ENCODE measurements at places on chromosomes 7 and 10. TPM values are rescaled to one million over a fixed set of nuclear protein-coding genes. Genes with fewer than 3 reads are reported as not detected.
A peak's percentile ranks its signal among the peaks of the same experiment; 100 is the strongest.

- peak; percentile 97 for DNase-seq
Measured at GRCh38 chr10:35643151-35644049, 1.3 kb upstream of the FZD8 start.

DNA sequence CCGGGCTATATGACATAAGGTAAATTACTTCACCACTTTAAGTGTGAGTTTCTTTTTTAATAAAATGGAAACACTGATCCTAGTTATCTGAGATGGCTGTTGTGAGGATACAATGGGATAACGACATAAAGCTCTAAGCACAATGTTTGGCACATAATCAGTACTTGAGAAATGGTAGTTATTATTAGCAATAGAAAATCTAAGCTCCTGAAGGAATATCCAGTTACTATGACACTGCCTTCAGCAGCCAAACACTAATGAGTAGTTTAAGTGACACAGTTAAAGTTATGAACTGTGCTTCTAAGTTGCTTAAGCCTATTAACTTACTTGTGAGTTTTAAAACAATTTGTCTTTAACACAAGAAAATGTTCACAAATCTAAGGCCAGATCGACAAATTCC, 96.8 kb downstream of the ELAPOR2 start:
- DNase-seq: no peak

DNA sequence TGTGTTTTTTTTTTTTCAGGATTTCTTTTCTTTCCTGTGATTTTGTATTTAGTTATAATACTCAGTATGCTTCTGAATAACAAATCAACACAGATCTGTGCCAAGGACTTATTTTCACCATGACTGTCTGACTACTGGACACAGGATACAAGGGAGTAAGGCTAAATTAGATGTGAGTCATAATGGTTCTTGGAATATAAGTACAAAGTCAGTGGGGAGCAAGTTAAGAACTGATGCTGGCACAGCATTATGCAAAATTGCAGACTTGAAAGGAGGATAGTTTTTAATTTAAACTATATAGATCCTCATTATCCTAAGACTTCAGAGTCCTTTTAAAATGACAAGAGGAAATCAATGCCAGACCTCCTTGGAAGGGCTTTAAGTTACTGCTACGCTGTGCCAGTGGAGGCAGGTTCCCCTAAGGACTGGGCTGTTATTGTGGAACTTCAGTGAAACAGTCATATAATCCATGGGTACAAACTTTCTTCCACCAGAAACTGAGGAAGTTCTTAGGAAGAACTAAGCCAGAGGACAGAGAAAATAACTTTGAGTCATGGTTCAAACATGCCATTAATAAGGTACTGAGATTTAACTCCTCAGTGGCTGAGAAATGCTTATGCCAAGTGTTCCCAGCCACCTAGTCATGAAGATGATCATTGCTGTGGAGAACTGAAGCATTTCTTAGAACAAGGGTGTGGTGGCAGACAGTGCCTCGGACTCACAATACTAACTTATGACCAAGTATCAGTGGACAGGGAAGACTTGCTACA, 531.2 kb downstream of the HTR7 start:
- DNase-seq: no peak

C10orf71 gene
- 16.7 TPM for polyA plus RNA-seq

DNA sequence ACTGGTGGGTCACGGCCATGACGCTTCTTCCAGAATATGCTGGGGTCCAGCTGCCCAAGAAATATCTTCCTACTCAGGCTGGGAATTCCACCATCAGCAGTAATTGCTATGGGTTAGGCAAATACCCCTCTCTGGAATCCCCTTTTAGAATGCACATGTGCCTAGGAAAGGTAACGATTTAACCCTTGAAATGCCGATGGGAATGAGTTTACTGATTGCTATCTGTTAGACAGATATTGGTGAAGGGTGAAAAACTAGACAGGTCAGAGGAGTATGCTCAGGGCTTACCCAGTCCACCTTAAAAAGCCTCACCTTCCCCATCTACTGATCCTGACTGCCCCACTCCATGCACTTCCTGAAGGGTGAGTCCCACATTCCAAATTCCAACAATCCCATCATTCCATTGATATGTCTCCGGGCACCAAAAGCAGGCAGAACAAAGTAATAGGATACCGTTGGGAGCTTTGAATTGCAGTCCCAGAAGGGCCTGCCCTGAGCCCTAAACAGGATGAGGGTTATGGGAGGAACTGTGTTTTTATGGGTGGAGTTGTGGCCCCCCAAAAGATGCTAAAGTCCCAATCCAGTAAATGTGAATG, 59.3 kb downstream of the DLG5 start:
- DNase-seq: no peak

DNA sequence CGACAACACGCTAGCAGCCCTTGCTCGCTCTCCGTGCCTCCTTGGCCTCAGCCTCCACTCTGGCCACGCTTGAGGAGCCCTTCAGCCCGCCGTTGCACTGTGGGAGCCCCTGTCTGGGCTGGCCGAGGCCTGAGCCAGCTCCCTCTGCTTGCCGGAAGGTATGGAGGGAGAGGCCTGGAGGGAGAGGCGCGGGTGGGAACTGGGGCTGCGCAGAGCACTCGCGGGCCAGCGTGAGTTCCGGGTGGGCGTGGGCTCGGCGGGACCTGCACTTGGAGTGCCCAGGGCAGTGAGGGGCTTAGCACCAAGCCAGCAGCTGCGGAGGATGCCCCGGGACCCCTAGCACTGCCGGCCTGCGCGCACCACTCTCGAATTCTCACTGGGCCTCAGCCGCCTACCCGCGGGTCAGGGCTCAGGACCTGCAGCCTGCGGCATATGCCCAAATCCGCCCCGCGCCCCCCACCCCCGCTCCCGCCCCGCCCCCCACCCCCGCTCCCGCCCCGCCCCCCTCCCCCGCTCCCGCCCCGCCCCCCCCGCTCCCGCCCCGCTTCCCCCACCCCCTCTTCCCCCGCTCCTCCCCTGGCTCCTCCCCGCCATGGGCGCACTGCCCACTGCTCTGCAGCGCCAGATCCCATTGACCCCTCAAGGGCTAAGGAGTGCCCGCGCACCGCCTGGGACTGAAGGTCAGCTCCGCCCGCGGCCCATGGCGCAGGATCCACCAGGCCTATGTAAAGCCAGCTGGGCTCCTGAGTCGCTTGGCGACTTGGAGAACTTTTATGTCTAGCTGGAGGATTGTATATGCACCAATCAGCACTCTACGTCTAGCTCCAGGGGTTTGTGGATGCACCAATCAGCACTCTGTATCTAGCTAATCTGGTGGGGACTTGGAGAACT, 15.9 kb upstream of the ACBD5 start:
- DNase-seq: no peak

ADAM12 gene
- 20.0 TPM for polyA plus RNA-seq

PAPOLB gene
- 0.05 TPM for polyA plus RNA-seq

DNA sequence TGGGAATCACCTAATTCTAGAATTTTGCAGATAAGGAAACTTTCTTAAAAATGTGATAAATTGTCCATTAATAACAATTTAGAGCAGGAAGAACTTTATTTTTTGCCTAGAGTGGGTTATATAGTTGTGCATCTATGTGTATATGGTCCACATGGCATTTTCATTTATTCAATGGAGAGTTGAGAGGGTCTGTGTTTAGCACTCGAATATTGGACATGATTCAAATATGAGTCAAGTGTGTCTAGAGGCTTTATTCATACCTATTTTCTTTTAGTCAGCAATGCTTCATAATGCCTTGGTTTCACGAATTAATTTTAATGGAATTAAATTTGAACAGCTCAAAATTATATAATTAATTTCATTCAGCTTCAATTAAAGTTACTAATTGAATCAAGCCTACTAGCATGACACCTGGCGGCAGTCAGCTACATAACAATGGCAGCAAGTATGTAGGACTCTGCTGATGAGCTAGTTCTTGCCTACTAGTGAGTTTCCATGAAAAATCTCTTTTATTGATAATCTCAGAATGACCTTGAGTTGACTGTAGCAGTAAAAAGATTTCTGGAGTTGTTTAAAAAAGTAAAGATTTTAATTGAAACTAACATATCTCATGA, 17.7 kb downstream of the MDFIC start:
- DNase-seq: no peak

- DNase-seq: peak; percentile 71
Measured at GRCh38 chr10:78948621-78949030, 120.1 kb upstream of the ZMIZ1 start.

GRCh38 chr7:120442838-120443237, 169.9 kb downstream of the KCND2 start:
- no peak for DNase-seq

DNA sequence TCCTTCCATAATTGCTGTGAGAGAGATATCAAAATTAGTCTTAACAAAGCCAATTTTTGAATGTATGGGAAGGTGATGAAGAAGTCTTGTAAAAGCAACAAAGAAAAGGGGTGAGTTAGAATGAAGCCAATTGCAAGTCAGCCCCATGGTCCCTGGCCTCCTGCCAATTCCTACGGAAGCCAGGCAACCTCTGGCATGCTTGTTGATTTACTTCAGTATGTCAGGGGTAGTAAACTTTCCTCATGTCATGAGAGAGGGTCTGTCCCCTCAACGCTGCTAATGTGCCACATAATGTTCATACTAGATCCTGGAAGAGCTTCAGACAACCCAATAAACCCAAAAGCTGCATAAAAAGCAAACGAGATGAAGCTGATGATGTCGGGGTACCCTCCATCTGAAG, 159.1 kb upstream of the YAE1 start:
- no peak for DNase-seq

MBL2 gene
- polyA plus RNA-seq: 0.06 TPM

- DNase-seq: no peak
Measured at GRCh38 chr7:40598915-40599314, 464.1 kb downstream of the SUGCT start.

TAS2R41 gene
- not detected for polyA plus RNA-seq

- no peak for DNase-seq
Measured at GRCh38 chr10:131088619-131089018, 222.9 kb downstream of the TCERG1L start.

- DNase-seq: no peak
Measured at GRCh38 chr7:155752756-155753445, 59.4 kb downstream of the SHH start.

DNA sequence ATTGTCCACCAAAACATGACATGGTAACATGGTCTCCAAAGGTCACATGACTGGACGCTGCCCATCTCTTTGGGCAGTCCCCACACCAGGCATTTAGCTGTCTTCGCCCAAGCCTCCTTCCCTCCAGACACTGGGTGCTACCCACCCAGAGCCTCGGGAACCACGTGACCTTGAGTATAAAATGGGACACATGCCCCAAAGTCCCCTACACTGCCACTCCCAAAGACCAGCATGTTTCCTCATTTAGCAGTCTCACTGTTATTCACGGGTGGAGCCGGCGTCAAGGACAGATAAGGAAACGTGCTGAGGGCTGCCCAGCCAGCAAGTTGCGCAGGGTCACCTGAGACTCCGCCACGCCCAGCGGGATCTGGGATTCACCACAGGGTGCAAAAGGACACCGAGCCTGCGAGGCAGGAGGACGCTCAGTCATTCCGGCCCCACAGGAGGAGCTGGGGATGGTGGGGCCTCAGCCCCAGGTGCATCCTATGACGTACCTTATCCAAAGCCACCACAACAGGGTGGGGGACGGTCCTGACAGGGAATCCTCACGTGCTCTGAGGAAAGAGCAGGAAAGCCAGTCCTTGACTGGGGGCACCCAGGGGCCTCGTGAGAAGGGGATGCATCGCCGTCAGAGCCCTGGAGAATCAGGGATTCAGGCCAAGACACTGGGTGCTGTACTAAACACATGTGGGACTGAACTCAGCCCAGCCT, 226.9 kb downstream of the TNS3 start:
- DNase-seq: no peak

GRCh38 chr7:105712877-105713276, 131.6 kb upstream of the EFCAB10 start:
- no peak for DNase-seq

DNA sequence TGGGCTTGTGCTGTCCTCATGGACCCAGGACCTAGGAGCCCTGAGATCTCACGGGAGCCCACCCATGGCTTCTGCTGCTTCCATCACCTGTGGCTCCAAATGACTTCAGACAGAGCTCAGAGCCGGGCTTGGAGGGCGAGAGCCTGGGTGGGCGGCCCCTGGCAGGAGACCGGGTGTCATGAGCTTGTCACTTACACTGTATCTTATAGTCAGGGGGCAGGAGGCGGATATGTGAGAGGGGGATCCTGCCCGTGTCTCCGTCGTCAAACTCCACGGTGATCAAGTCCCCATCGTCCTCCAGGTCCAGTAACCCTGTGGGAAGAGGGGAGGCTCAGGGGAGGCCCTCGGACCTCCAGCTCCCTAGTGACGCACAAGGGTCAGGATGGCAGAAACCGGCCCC, 33.0 kb downstream of the SLC29A4 start:
- DNase-seq: no peak

GRCh38 chr7:77542409-77542808, 5.3 kb downstream of the PTPN12 start:
- DNase-seq: no peak

DNA sequence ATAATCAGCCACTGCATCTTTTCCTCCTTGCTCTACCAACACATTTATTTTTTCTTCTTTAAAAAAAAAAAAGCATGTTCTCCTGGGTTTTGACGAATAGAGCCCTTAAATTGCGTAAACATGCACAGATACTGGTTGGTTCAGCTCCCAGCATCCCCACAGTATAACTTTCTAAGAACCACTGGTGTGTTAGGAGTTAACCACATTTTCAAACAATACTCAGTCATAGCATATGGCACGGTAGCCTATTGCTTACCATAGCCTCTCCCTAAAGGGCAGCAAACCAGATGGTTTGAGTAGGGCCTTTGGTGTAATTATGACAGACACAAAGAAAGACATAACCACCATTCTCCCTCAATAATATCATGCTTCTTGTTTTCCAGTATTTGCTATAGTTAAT, 145.0 kb downstream of the LRRC4 start:
- no peak for DNase-seq

DNA sequence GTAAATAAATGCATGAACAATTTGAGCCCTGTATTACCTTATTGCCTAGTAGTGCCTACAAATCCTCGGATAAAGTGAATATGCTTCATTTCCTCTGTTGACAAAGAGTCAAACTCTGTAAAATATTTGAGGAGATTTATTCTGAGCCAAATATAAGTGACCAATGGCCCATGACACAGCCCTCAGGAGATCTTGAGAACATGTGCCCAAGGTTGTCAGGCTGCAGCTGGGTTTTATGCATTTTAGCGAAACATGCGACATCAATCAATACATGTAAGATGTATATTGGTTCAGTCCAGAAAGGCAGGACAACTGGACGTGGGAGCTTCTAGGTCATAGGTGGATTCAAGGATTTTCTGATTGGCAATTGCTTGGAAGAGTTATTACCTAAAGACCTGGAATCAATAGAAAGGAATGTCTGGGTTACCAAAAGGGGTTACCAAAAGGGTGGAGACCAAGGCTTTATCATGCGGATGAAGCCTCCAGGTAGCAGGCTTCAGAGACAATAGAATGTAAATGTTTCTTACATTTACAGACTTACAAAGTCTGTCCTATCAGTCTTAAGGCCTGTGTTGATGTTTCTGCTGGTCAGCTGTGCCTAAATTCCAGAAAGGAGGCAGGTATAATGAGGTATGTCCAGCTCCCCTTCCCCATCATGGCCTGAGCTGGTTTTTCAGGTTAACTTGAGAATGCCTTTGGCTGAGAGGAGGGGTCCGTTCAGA, 220.1 kb upstream of the FZD1 start:
- DNase-seq: no peak
